ENCODE measurements at places on chromosomes 13 and 19.
A peak's percentile ranks its signal among the peaks of the same experiment; 100 is the strongest.

GRCh38 chr19:47494729-47495128 is 10.7 kb upstream of the KPTN start:
- DNase-seq = no peak

GRCh38 chr19:40567040-40567749 is 9.5 kb upstream of the SHKBP1 start:
- DNase-seq = no peak

DNA sequence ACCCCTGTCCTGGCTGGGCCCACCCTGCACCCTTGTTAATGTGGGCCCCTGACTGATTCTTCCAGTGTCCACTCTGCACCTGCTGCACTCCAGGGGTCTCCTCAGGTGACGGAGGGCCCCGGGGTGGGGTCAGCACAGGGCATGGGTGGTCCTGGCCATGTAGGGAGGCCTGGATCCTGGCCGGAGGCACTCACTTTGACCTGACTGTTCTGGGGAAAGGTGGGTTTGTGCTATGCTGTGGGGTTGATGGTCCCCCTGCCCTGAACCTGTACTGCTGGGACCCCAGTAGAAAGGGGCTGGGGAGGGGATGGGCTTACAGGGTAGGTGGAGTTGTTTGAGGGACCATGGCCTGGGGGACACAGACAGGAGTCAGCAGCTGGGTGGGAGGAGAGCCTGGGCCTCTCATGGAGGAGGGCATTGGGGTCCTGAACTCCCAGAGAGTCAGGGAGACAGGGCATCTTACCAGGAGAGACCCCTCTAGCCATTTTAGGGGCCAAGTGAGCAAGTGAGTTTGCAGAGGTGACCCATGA is 25.8 kb upstream of the CEACAM1 start:
- DNase-seq = peak; percentile 52

DNA sequence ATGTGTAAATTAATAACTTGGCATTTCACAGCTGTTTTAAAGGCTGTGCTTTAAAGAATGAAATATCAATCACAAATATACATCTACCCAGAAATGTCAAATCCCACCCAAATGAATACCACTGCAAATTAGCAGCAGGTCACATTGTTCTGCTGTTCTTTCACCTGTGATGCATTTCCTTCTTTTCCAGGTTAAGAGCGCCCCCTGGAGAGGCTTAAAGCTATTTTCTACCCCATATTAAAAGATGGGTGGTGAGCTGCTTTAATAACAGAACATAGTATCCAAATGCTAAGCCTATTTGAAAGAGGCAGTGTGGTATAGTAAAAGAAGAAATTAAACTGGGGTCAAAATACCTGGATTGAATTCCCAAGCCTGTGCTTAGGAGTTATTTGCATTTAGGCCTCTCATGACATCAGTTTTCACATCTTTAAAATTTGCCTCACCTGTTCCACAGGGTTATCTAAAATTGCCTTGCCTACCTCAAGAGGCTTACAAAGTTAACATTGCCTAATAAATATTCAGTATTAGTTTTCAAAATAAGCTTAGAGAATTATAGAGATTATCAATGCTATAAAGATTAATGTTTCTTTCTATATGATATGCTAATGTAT is 396.9 kb upstream of the SLITRK5 start:
- no peak for DNase-seq

DNA sequence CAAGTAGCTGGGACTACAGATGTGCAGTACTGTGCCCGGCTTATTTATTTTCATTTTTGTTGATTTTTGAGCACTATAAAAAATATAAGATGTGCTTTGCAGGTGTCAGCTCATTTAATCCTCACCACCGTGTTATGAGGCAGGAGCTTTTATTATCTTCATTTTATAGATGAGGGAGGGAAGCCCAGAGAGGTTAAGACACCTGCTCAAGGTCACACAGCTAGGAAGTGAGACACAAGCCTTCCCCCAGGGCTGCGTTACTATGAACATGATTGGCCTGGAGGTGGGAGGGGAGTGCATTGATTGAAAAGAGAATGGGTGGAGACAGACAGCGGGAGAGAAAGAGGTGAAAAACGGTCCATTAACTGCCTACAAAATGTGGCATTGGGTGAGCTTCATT is 7.2 kb downstream of the ANKRD24 start:
- no peak for DNase-seq

DNA sequence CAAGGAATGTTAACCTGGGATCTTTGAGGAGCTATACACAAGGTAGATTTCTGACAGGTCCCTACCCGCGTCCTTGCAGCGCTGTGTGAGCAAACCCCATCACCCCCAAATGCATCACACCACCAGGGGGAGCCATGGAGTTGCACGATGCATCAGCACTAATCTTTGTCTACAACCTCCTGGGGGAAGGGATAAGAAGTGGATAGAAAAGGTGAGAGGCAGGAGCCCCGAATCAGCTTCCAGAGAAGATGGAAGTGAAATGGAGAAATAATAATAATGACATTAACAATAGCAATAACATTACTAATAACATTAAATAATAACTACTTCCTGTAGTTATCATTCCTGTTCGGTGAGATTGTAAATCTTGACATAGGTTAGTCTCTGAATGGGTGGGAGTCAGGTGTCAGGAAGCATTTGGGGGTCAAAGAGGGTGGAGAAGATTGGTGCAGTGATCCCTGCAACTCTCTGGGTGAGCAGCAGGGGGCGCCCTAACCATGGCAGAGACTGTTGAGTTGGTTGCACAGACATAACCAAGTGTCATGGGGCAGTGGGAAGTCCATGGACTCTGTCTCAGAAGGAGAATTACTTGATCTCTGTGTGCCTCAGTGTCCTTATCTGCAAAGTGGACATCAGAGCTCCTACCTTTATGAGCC is 16.5 kb downstream of the SIGLEC7 start:
- DNase-seq = no peak

- DNase-seq = peak; percentile 59
Measured at GRCh38 chr13:100529666-100530377, 58.8 kb downstream of the GGACT start.

- no peak for DNase-seq
Measured at GRCh38 chr19:5297272-5297669, 43.3 kb downstream of the PTPRS start.

- DNase-seq = no peak
Measured at GRCh38 chr19:47280183-47280797, 5.6 kb downstream of the INAFM1 start.

- no peak for DNase-seq
Measured at GRCh38 chr19:4350726-4351125, 7.4 kb downstream of the MPND start.

- no peak for DNase-seq
Measured at GRCh38 chr19:13303381-13304129, 153.3 kb downstream of the IER2 start.

DNA sequence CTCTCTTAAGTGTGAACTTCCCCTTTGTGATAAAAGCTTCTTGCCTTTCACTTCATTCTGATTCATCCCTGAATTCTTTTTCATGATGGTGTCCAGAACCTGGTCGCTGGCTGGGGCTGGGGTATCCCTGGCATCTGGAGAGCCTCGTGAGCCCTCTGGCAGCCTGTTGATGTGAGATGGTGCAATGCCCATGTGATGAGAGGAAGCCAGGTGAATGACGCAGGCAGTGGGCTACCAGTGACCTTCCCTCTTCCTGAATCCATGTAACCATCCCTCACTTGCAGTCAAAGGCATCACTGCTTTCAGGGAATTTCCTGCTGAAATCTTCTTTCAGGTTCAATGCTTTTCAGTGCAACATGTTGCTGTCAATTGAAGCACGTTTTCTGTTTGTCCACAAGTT is 158.6 kb upstream of the SLC10A2 start:
- no peak for DNase-seq

- no peak for DNase-seq
Measured at GRCh38 chr13:56735537-56735942, 405.2 kb upstream of the PRR20A start.

GRCh38 chr19:12695096-12695495 is 1.3 kb downstream of the FBXW9 start:
- DNase-seq = no peak

GRCh38 chr19:46639358-46640182 is 3.6 kb upstream of the GNG8 start:
- peak; percentile 88 for DNase-seq

DNA sequence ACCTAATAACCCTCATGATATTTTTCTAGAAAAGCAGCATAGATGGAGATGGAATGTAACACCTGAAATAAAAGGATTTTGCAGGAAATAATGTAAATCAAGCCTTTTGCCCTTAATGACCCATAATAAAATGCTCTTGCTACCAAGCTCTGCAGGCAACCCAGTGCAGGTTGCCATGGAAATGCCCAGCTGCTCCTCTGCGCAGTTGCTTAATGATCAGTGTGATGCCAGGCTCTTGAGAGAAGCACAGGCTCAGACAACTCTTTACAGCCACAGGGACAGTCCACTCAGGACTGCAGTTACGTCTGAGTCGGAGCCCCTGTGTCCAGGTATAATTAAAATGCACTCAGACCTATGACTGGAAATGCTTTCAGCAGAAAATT is 165.5 kb downstream of the LACC1 start:
- no peak for DNase-seq

- DNase-seq = no peak
Measured at GRCh38 chr13:74280795-74281490, 146.7 kb upstream of the KLF12 start.

DNA sequence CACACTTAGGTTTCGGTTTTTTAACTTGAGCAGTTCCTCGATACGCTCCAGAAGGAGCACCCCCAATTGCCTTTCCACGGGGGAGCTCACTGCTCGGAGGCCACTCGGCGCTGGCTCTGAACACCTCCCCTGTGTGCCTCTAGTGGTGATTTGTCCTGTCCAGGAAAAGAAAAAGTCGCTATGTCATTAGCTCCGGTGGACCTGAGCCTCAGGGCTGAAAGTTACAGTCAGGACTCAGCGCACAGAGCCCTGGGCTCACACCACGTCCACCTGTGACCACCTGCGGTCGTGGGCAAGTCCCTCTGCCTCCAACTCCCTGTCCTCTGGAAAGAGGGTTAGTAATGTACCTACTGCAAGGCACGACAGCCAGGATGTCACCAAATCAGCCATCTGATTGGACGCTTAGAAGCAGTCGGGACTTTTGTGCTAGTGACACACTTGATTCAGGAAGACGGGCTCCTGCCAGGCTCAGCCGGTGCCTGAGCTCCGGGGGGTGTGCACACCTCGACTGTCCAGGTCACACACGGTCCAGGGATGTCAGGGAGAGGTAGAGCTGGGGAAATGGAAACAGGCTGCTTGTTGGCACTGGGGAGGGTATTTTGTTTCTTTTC is 3.9 kb upstream of the TMPRSS9 start:
- no peak for DNase-seq

DNA sequence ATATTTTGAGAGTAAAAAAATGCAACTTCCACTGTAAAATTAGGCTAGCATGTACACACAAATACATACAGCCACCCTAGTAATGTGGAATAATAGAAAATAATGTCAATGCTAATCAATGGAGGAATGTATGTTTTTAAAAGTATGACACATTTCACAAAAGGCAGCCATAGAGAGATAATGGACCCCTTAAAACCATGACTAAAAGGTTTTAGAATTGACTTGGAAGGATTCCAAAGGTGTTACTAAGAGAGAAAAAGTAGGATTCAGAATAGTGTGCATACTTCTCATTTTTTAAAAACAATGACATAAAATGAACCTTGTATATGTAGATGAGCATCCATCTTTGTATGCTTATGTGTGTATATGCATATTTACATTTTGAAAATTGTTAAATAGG is 597.9 kb upstream of the PCDH9 start:
- no peak for DNase-seq

DNA sequence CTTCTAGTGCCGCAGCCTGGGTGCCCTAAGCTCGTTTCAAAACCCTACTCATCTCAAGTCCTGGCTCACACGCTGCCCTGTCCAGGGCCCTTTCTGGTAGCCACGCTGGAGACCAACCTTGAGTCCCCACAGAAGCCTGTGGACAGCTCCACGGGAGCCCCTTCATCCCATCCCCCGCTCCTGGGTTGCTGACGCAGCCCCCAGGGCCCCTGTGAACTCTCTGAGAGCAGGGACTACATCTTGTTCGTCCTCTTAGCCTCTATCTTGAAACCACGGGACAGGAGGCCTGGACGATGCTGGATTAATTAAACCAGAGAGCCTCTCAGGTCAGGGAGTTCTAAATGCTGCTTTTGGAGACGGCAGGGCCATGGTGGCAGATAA is 7.4 kb downstream of the MLLT1 start:
- no peak for DNase-seq

- DNase-seq = no peak
Measured at GRCh38 chr13:56459286-56459685, 681.4 kb upstream of the PRR20A start.

DNA sequence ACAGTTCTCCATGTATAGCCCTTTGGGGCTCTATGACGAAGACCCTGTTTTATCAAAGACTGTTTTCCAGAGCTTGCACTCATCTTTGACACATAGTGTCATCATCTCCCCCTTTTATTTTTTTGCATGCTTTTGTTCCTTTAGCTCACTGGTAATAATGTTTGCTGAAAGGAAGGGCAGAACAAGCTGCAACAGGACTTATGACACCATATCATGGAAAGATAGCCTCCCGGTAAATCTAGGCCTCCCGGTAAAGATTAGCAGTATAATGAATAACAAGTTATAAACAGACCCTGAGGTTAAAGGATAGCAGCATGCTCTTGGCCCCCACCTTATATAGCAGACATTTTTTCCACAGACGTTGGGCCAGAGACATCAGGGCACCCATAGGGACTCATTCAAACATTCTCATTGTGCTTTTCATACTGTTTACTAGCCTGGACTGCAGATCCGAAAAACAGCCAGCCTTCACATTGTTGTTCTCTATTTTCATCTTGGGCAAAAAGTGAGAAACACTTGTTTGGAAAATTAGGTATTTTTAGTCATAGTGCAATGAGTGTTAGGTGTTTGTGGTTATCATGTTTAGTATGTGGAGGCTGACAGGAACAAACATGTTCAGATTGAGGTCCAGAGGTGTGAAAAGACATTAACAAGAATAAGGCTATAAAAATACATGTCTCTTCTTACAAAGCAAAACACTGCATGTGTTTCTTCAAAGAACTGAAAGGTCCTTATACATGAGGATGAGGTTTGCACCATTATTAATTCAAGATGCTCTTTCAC is 136.9 kb upstream of the SPRY2 start:
- no peak for DNase-seq

DNA sequence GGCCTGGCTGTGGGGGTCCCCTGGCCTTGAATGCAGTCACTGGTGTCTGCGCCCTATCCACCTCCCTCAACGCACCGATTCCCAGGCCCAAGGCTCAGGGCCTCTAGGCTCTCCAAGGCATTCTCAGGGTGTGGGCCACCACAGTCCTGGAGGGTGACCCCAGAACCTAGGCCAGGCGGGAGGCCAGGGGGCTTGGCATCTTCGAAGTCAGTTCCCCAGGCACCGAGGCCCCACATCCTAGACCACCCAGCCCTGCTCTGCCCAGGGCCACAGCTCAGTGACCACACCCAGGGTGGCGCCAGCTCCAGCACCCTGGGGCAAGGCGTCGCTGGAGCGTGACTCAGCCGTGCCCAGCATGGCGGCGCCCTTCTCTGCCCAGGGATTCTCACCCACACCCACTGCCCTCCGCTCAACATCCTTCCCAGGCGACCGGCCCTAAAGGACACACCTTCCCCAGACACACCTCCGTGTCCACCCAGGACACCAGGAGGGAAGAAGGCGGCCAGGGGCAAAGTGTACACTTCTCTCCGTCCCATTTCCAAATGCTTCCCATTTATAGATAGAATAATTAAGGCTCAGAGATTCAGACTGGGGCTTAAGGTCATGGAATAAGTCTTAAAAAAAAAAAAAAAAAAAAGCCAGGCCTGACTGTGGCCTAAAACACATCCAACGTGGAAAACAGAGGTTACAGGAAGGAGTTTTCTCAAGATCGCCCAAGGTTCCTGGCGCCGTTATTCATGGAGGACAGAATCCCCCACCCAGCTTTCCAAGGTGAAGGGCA is 36.4 kb upstream of the NANOS3 start:
- DNase-seq = no peak

All from type B pancreatic cell (in vitro differentiated cells).